ENCODE measurements at places on chromosomes 5 and 9.

- peak; percentile 45 for DNase-seq
Measured at GRCh38 chr5:76303921-76304320, 99.2 kb upstream of the IQGAP2 start.

DNA sequence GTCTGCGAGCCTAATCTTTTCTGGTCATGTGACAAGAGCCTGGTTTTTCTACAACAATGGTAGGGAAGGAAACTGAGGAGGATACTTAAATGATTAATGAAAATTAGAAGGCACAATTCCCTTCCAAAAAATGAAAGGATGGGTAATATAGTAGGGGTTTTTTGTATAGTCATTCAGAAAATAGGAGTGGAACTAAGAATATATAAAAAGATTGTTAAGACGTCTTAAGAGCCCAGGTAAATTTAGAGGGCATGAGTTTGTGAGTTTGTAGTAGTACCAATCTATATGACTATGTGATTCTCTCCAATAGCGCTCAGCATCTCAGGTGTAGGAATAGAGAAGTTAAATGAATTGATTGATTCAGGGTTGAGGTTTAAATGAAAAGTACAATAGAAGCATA, 50.1 kb downstream of the GNG10 start:
- no peak for DNase-seq

DNA sequence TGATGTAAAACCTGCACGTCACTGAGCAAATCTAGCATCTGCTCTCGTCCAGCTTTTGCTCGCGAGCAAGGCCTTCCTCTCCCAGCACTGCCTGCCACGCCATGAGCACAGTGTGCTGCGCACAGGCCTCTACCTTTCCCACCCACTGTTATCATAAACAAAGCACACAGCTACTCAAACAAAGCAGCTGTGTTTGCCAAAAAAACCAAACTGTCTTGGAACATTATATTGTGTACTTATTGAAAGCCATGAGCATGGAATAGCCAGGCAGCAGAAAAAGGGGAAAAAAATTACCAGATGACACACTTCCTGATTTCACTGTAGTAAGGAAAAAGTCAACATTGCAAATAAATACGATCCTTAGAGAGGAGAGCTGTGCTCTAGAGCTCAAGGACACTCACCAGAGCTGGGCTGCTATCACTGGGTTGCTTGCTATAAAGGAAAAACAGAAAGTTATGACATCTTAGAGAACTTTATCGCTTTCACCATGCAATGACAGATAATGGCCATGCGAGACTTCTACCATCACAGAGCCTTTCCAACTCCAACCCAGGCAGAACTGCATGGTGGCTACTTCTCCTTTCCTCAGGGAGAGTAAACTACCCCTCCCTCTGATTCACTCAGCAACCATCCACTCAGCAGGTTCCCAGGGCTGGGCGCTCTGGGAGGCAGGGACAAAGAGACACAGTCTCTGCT, 69.6 kb downstream of the EPB41L4B start:
- DNase-seq: peak; percentile 96

DNA sequence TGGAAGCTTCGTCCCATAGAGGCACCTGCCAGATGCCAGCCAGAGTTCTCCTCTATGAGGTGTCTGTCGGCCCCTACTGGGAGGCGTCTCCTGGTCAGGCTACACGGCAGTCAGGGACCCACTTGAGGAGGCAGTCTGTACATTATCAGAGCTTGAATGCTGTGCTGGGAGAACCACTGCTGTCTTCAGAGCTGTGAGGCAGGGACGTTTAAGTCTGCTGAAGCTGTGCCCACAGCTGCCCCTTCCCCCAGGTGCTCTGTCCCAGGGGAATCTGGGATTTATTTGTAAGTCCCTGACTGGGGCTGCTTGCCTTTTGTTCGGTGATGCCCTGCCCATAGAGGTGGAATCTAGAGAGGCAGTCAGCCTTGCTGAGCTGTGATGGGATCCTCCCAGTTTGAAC, 70.8 kb downstream of the NDUFS4 start:
- no peak for DNase-seq

- DNase-seq: peak; percentile 10
Measured at GRCh38 chr5:129771058-129771838, 23.4 kb downstream of the MINAR2 start.

DNA sequence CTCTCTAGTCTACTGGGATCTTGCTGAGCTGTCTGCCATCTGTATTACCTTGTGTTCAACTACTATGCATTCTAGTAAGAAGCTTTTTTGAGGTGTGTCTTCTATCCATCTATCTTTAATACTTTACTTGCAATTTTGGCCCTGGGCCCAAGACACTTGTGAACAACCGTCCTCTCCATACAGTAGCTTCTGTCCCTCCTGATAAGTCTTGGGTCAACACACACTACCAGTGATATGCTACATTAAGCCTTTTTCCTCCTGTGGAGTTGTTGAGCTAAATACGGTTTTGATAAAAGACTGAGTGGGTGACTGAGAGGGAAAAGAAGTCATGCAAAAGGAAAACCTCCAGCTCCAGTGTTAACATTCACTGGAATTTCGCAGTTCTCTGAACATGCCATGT, 133.3 kb upstream of the PCA3 start:
- DNase-seq: no peak

DNA sequence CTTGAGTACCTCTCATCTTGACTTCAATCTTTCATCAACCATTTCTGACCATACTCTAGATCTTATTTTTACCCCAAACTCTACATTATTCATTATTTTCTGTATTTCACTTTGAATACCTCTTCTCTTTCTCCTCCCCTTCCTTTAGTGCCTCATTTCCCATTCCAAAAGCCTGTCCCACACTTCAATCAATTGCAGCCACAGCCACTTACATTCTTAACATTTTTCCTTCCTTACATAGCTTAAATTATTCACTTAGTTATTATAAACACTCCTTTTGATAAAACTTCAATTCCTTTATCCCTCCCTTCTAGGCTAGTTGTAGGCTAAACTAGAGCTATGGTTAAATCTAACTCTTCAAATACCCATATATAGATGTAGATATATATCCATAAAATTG, 344.0 kb downstream of the PRR16 start:
- no peak for DNase-seq

All from NCI-H345 (cell line).